ENCODE measurements at places on chromosomes 11 and 22.

- no peak for DNase-seq
These were observed 4.2 kb upstream of the UVRAG start for GRCh38 chr11:75810637-75811390.

GRCh38 chr11:1194977-1195681, 27.7 kb upstream of the MUC5B start:
- no peak for DNase-seq

DNA sequence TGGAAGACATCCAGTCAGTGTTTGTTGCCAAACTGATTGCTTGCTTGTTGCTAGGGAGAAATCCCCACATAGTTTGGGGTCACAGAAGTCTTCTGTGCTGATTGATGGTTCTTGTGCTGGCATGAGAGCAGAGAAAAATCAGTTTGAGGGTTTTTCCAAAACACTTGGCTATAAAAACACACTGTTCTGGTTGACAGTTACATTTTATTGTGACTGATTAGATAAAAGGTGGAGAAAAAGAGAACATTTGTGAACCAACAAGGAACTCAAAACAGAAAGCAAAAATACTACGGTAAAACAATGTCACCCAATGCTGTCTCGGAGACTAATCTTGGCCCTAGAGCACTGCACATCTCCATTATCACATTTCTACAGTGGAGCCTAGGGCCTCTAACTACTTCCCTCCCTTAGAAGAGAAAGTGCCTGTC, 14.4 kb upstream of the EIF4G2 start:
- DNase-seq = no peak

- DNase-seq = no peak
These were observed 47.8 kb upstream of the ALX4 start for GRCh38 chr11:44357711-44358110.

DNA sequence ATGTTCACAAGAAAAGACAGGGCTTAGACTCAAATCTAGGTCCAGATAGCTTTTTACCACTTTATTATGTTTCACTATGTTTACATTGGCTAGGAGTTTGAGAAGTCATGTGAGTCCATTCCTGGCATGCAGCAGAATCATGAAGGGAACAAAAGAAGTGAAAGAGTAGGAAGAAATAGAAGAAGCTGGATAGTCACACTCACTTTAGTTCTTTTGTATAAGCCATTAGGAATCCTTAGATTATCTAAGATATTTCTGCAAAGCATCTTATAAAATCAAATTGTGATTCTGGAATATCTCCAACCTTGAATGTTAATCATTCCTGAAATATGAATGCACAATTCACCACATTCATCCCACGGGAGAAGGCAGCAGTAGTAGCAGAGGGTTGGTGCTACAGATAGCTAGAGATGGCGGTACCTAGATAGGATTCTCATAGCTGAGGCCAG, 31.9 kb downstream of the MAML2 start:
- no peak for DNase-seq

GRCh38 chr11:16843294-16843693, 104.8 kb downstream of the C11orf58 start:
- DNase-seq = no peak

- DNase-seq = no peak
These were observed 54.6 kb downstream of the KCNA4 start for GRCh38 chr11:29962243-29962642.

DNA sequence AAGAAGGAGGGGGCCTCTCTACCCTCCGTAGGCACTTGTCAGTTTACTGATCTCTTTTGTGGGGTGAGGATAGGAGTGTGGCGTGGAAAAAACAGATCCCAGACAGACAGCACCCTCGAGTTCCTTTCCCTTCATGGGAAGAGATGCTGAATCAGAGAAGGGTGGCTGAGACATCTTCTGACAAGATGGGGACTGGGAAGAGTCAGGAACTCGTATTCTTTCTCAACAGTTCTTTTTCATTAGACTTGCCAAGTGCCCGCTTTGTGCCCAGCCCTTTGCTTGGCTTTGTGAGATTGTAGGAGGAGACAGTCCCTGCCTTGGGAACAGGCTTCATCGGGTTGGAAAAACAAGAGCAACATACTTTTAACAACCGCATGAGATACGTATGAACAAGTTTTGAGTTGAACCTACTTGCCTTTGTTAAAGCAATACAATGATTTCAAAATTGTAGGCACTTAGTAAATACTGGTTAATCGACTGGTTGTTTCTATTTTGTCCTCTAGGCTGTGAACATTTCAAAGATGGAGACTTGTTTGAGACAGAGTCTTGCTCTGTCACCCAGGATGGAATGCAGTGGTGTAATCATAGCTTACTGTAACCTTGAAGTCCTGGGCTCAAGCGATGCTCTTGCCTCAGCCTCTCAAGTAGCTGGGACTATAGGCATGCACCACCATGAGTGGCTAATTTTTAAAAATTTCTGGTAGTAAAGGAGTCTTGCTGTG, 1.1 kb downstream of the RRM1 start:
- DNase-seq = no peak

DNA sequence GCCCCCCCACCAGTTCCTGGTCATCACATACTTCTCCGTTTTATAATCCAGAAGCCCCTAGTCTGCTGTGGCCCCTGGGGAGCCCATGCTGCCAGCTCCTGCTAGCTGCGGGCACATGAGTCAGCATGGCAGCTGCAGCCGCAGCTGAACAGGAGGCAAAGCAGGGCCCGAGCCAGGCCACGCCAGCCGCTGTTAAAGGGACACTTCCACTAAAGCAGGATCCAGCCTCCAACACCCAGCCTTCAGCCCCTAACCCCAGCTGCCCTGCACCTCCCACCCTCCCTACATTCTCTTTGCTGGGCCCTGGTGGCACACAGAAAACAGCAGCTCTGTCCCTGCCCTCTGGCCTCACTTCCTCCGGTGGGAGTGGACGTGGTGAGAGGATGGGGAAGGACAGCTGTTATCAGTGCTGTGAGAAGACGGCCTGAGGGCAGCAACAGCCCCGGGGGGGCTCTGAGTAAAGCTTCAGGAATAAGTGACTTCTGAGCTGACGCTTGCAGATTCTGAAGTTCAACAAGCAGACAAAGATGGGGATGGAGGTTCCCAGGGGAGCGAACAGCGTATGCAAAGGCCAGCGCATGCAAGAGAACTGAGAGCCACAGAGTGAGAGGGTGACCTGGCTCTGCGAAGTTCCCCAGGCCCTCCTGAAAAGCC, 688 bp upstream of the LRRC74B start:
- no peak for DNase-seq

GRCh38 chr11:45658292-45658991, 7.0 kb downstream of the CHST1 start:
- DNase-seq = no peak

GRCh38 chr11:43574949-43575912, 105.3 kb upstream of the HSD17B12 start:
- DNase-seq = no peak

GRCh38 chr11:12684816-12685215, 10.6 kb downstream of the TEAD1 start:
- DNase-seq = no peak

GRCh38 chr22:30195245-30196140, 51.1 kb downstream of the LIF start:
- no peak for DNase-seq

DNA sequence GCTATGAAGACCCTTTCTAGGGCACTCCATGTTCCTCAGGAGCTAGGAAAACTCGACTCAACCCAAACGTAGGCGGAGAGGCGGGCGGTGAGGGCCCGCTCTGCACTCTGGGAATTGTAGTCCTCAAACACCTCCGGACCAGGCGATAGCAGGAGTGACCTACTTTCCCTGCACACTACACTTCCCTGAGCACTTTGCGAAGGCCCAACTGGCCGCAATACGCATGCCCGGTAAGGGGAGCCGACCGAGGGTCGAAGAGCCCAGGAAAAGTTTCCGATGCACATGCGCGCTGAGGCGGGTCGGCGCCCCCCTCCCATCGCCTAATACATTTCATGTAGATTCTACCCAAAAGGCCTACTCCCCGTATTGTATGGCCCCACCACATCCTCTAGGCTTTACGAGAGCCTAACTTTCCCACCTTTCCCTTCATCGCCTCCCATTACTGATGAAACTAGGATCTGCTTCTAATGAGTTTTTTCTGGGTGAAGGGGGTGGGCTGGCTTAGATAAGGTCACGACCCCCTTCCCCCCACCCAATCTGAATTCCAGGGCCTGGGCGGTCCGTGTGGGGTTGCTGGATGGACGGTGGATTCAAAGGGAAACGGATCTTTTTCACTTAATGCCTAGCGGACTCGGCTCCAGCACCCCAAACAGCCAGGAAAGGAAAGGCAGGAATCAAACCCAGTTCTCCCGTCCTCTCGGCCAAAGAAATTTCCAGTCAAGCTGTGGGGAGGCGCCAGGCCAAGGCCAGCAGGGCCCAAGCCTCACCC, 2.1 kb downstream of the TOB2 start:
- DNase-seq = peak; percentile 88

DNA sequence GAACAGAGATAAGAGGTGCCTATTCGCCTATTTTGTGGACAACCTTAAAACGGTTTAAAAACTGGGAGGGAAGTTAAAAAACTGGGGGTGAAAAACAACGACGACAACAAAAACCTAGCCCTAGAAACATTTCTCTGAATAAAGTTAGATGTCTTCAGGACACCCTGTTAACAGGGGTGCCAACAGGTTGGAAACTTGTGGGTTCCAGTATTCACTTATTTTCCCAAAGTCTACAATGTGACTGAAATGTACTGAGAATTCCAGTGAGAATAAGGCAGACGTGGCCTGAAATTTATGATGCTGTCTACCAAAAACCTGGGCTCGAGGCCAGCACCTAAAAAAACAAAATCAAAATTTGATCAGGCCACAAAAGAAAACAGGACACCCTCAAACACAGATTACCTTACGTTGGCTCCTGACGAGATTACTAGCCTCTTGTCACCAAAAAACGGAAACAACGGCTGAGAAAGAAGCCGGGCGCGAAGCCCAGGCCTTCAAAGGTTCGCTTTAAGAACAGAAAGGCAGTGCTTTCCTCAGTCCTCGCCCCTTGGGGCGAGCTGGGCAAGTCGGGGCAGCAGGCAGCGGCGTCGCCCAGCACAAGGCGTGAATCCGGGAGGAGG, 906 bp downstream of the CCDC90B start:
- no peak for DNase-seq

- DNase-seq = no peak
These were observed 34.6 kb downstream of the PTPRJ start for GRCh38 chr11:48014917-48015316.

DNA sequence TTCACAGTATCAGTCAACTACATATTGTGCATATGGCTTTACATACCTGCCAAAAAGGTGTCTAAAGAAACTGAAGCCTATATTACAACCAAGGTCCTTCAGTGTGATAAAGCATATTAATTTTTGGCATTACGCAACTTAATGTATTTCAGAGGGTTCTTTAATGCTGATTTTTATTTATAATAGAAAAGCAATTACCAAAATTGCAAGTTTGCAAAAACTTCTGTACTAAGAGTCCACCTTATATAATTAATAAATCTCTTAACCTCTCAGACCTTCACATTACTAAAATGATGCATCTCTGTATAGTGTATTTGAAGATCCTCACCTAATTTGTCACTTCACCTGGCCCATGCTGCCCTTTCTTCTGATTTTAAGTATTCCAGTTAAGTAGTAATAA, 128.6 kb downstream of the GUCY1A2 start:
- DNase-seq = no peak

Measured in stimulated activated naive CD4-positive, alpha-beta T cell treated with Interleukin-2 at 50 U/mL for 16 hours (primary cell).